ENCODE measurements at places on chromosomes 12 and 14.

DNA sequence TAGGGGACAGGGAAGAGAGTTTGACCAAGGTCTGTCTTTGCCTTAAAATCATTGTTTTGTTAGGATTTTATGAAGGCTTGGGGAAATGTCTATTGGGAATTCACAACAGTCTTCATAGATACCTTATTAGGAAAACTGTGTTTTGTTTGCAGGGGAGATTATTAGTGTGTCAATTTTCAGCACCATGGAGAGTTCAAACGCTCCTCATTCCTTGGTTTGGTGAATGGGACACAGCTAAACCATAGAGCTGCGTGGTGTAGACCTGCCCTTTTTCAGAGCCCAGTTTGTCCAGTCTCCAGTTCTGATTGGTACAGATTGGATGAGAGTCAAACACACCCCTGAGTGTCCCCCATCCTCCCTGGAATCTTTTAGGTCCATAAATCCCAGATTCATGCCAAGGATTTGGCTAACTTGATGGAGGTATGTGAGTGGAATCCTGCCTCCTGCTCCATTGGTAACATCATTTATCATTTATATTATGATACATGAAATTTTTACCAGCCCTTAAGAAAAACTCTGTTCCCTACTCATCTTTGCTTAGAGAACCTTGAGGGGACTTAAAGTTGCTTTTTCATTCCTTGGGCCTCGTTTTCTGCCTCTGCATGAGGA lies 12.0 kb downstream of the NGDN start:
- DNase-seq: no peak

DNA sequence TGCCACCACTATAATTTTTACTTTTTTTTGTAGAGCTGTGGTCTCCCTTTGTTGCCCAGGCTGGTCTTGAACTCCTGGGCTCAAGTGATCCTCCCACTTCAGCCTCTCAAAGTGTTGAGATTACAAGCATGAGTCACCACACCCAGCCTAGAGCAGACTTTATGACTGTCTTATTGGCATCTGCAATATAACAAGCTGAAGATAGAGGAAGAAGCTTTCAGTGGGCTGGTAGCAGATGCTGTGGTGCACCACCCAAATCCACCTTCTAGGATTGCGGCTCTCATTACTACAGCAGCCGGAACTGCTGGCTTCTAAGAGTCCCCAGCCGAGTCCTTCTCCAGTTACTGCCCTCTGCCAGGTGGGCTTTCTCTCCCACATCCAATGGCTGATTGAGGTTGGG lies 7.6 kb upstream of the STK38L start:
- no peak for DNase-seq

GRCh38 chr12:108668542-108668941 lies 34.8 kb upstream of the SELPLG start:
- no peak for DNase-seq

DNA sequence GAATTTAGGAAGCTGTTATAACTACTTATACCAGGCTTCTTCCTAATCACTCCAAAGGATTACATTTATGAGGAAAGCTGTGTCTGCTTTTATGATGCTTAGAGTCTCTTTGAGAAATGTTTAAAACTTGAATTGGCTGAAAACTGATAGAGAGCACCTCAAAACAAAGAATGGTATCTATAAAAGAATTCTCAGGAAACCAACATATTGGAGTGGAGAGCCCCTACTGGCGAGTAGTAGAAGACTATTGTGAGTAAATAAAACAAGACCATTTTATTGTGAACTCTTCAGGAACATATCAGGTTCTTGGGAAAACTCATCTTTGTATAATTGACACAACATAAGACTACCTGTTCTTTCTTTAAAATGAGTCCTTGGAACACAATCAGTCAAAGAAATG lies 578.6 kb downstream of the RERGL start:
- no peak for DNase-seq

DNA sequence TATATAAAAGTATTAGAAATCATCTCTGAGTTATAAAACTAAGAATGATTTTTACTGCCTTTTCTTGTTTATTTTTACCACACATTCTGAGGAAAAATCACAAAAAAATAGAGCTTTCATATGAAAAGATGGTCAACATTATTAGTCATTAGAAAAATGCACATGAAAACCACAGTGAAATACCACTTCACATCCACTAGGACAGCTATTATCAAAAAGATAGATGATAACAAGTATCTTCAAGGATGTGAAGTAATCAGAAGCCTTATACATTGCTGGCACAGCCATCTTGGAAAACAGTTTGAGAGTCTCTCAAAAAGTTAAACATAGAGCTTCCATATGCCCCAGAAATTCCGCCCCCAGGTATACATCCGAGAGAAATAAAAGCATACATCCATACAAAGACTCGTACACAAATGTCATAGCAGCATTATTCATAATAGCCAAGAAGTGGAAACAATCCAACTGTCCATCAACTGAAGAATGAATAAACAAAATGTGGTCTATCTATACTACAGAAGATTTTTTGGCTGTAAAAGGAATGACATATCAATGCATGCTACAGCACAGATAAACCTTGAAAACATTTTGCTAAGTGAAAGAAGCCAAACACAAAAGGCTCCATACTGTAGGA lies 523.9 kb downstream of the FUT8 start:
- no peak for DNase-seq

Data from caudate nucleus (tissue), 63 donors.